Stimulated activated CD4-positive, alpha-beta T cell treated with anti-CD3 and anti-CD28 coated beads, TNF-alpha, amount 100 ng/mL, for 4 hours (primary cell): ENCODE measurements at places on chromosomes 3 and 15.

DNA sequence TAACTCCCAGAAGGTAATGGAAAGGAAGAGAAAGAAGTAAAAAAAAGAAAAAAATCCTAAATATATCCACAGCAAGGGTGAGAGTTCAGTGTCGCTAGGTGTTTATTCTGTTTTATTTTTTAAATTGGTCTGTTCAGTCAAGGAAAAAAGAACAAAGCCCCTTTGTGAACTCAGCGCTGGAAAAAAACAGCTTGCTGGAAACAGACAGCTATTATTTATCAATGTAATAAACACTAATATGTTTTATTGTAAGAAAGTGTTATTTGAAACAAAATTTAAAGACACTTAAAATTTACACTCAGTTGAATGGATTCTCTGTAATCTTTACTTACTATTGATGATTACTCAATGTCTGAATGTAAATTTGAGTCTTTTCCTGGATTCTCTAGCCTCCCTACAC is 32.3 kb upstream of the LEKR1 start:
- no peak for DNase-seq

- DNase-seq = no peak
Observed at GRCh38 chr3:159838938-159839337, 149.7 kb upstream of the IL12A start.

- no peak for DNase-seq
Observed at GRCh38 chr3:175288621-175289020, 429.5 kb downstream of the NAALADL2 start.

DNA sequence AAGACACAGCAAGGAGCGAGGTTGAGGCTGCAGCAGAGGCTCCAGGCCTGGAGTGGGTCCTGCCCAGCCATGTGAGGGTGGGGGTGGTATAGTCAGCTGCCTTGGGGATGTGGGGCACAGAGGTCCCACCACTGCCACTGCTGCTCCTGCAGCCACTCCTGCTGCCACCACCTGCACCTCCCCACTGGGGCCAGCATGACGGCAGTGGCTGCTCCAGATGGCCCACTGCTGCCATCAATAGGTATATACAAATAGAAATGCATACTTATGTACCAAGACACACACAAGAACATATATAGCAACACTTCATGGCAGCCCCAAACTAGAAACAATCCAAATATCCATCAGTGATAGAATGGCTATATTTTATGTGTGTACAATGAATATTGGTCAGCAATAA is 10.0 kb upstream of the TOP2B start:
- DNase-seq = no peak

DNA sequence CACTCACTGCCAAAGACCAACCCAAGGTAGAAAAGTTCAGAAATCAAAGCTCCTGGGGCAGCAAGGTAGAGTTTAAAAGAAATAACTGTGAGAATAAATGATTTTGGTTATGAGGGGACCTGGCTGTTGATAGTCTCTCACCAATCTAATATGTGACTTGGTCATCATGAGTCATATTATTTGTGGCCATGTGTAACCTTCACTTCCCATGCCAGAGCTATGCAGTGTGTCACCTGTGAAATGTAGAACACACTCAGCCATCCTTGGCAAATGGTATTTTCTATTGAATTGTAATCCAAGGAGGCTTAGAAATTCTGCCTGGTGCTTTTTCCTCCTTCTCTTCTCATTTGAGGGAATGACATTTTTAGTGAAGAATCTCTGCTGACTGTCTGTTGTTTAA is 184.2 kb upstream of the STAC start:
- DNase-seq = no peak
